ENCODE measurements at places on chromosomes 12 and 14.
A peak's percentile ranks its signal among the peaks of the same experiment; 100 is the strongest.

DNA sequence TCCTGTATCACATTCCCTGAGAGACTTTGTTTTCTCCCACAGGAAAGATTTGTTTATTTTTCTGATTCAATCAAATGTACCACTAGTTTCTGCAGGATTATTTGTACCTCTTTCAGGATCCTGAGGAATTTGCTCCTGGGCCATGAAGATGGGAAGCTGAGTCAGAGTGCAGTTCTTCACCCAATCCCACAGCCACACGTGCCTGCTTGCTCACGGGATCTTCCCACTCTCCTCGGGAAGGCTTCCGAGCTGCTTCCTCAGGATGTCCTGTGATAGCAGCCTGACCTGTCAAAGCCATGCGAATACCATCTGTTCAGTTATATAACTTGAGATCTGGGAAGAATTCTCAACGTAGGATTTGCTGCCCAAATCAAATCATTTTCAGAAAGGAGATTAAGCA, 41.8 kb upstream of the HIF1A start:
- peak; percentile 85 for DNase-seq

- DNase-seq, result no peak
Observed at GRCh38 chr14:104676694-104677511, 12.5 kb upstream of the INF2 start.

DNA sequence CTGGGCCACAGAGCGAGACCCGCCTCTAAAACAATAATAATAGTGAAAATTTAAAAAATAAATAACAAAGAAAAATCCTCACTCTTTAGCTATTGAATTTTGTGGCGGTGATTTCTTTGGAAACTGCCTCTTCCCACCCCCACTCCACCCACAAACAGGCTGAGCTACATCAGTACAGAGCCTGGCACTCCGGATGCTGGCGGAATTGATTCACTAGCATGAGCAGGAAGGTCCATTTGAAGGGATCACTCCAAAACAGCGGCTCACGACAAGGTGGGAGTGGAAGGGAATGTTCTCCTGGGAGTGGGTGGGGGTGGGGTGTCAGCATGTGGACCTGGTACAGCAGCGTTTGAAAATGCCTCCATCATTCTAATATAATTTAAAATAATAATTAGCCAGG, 26.1 kb downstream of the CCDC177 start:
- no peak for DNase-seq

DNA sequence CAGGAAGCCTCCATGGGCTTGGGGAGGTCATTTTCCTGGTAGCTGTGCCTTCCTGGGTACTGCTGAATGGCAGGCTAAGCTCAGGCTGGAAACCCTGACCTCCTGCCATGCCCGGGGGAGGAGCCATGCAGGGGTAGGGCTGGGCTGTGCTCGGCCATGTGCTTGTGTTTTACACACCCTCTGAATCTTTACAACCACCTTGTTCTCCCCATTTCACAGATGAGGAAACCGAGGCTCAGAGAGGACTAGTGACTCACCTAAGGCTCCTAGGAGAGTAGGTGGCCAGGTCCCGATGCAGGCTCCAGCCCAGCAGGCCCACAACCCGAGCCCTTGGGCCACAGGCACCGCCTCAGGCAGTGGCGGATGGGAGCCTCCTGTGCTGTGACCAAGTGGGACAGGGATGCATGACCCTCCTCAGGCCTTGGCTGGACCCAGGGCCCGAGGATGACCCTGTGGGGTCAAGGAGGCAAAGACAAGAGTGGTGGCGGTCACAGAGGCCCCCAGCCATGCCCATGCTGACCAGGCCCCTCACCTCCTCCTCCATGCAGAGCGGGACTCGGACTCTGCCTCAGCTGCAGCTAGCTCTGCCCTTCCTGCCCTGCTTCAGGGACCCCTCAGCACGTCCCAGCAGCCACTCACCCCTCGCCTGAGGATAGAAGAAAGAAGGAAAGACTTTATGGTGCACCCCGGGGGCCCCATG, 136.1 kb downstream of the CALM1 start:
- no peak for DNase-seq

GRCh38 chr12:82754856-82755255, 68.2 kb downstream of the TMTC2 start:
- DNase-seq, result no peak

DNA sequence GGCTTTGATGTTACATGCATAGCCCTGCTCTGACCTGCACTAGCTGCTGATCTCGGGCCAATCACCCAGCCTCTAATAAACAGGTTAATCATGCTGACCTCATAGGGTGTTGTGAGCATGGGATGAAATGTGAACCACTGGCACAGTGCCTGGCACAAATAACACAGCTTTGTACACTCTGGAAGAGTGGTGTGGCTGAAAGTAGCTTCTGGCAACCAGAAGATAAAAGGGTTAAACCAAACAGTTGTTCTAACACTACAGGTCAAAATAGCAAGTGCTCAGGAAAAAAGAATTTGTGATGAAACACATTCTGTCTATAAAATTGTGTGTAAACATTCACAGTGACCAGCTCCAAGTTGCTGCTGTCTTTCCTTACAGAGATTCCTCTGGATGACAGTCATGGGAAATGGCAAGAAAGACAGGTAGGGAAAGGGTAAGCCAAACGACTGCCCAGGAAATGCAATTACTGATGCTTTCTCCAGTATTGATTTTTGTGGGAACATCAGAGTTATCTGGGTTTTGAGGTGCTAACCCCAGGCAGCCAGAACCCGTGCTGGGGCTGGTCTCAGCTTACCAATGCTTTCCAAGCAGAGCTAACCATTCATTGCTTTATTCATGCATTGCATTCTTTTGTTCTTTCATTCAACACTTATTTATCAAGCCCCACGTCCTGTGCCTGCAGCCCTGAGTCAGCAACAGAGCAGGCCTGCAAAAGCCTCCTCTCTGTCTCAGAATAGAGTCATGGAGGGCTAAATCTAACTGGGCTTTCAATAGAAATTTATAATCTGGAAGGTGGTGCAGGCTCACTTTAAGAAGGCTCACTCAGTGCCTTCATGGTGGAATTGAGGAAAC, 38.1 kb upstream of the CAPRIN2 start:
- no peak for DNase-seq

DNA sequence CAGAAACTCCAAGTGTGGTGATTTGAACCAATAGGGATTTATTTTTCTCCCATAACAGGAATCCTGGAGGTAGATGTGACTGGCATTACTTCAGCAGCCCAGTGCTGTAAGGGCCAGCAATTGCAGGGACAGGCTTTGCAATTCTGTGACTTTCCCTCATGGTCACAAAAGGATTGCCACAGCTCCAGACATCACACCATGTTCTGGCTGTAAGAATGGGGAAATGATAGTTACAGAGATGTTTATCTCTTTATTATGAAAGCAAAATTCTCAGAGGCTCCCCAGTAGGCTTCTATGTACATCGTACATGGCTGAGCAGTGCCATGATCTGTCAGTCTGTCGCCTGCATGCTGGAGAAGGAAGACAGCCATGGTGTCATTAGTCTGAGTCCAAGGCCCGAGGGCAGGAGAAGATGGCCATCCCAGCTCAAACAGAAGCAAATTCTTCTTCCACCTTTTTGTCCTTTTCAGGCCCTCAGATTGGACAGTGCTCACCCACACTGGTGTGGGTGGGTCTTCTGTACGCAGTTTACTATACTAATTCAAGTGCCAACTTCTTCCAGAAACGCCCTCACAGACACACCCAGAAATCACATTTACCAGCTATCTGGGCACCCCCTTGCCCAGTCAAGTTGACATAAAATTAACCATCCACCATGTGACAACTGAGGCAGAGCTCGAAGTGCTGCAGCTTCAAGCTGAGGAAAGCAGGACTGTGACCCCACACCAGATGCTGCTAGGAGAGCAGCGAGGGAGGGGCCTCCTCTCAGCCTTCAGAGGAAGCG, 17.2 kb downstream of the ZBTB42 start:
- DNase-seq, result peak; percentile 32

- no peak for DNase-seq
Observed at GRCh38 chr12:56581418-56582145, 48.5 kb downstream of the BAZ2A start.

- DNase-seq, result no peak
Observed at GRCh38 chr12:38998887-38999482, 93.6 kb upstream of the CPNE8 start.

- no peak for DNase-seq
Observed at GRCh38 chr14:39182770-39183684, 8.0 kb downstream of the PNN start.

DNA sequence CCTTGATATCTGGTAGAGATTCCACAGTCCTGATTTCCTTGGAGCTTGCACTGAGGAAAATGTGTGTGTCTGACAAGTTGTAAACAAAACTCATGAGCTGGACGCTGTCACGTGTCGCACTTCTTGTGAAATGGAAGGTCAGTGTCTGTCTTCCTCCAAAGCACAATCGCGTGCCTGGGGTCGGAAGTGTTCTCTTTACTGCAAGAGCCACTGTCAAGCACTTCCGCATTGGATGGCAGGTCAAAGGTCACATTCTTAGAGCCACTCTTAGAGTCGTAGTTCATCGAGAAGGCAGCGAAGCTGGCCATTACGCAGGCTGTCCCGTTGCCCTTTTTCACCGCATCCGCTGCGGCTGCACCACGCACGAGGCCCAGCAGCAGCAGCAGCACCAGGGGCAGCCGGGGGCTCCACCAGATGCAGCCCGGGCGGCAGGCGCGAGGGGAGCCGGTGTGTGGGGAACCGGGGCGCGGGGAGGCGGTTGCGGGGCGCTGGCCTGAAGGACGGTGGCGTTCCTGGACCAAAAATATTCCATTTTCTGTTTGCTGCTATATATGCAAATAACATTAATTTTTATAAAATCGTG, 45.0 kb downstream of the LRTM2 start:
- DNase-seq, result peak; percentile 48

DNA sequence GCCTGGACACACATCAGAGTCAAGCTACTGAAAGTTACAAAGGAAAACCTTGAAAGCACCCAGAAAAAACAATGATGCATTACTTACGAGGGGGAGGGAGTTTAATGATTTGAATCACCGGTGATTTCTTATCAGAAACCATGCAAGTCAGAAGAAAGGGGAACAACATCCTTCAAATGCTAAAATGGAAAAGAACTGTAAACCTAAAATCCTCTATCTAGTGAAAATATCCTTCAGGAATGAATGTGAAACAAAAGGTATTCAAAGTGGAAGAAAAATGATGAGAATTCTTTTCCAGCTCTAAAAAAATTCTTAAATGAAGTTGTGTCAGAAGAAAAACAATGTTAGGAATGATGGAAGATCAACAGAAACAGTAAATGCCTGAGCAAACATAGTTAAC, 16.8 kb downstream of the SCAF11 start:
- DNase-seq, result no peak

DNA sequence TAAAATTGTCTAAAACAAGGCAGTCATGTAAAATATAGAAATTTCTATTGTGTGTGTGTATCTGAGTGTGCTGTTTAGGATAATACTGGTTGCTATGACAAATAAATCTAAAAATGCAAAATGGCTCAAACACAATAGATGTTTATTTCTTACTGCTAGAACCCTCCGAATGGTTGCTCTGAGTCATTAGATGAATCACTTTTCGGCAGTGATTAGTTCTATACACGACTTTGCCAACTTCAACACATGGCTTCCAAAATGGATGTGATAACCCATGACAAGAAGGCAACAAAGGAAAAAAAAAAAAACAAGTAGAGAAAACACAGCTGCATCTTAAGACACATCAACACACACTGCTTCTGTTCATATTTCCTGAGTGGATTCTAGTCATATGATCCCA, 729.2 kb downstream of the AACS start:
- DNase-seq, result no peak

GRCh38 chr12:22409377-22410164, 75.1 kb upstream of the ST8SIA1 start:
- no peak for DNase-seq

All from RWPE2 (cell line).